Substantia nigra (tissue), 51 donors: ENCODE measurements at places on chromosomes 3 and 15.

GRCh38 chr15:80643431-80643951, 51.6 kb upstream of the ABHD17C start:
- DNase-seq: no peak

GRCh38 chr3:36734742-36735141, 29.6 kb downstream of the DCLK3 start:
- DNase-seq: no peak

DNA sequence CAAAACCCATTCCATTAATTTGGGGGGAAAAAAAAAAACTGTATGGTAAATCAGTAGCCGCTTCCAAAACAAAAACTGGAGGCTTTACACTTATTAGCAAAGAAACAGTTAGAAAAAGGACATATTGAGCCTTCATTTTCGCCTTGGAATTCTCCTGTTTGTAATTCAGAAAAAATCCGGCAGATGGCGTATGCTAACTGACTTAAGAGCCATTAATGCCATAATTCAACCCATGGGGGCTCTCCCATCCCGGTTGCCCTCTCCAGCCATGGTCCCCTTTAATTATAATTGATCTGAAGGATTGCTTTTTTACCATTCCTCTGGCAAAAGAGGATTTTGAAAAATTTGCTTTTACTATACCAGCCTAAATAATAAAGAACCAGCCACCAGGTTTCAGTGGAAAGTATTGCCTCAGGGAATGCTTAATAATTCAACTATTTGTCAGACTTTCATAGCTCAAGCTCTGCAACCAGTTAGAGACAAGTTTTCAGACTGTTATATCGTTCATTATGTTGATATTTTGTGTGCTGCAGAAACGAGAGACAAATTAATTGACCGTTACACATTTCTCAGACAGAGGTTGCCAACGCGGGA, 9.4 kb upstream of the RPL24 start:
- no peak for DNase-seq

DNA sequence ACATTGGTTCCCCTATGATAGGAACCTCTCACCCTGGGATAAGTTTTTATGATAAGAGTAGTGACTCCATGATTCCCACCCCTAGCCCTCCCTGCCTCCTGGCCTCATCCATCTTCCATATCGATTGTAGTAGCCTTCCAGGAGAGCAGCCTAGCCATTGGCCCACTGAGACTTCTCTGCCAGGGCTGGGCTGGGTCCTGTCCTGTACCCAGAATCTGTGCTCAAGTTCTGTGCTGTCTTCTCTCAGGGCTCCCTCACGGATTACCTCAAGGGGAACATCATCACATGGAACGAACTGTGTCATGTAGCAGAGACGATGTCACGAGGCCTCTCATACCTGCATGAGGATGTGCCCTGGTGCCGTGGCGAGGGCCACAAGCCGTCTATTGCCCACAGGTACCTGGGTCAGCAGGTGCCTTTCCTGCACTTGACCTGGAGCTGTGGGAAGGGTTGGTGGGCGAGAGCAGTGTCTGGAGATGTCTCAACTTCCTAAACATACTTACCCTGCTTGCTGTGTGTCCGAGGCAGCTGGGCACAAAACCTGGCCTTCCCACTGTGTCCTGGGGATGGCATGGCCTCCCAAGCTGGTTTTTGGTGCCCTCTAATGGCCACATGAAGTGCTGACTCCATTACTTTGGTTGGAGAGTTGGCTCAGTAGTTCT, 16.6 kb upstream of the EXOG start:
- DNase-seq: peak; percentile 44

- no peak for DNase-seq
Observed at GRCh38 chr15:70387081-70387480, 289.4 kb upstream of the TLE3 start.

DNA sequence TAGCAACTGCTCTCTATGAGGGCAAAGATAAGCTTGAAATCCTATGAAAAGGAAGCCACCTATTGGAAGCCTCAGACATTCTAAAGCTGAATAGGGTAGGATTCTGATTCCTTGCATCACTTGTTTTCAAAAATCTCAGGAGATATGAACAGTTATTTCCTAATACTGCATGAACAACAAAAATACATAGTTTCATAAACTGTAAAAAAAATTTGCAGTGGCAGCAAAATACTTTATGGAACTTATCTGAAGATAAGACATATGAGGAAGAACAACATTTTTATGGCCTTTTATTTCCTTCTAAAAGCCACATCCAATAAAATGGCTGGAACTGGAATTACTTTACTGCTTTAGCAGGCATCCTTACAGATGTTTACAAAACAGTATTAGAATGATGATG, 29.9 kb downstream of the AP3S2 start:
- DNase-seq: no peak

DNA sequence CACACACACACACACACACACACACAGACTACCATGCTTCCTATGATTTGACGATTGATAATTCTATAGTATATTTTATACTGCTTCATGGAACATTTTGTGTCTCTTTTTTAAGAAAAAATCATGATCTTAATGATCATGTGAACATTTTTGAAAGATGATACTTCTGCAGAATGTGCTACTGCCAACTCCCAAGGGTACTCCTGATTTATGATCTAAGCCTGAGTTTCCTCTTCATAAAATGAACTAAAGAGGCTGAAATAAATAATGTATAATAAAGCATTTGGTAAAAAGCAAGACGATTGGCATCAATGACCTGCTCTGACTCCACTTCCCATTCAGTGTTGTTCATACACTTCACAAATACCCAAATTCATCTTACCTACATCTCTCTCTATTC, 333.8 kb upstream of the RBMS3 start:
- no peak for DNase-seq

DNA sequence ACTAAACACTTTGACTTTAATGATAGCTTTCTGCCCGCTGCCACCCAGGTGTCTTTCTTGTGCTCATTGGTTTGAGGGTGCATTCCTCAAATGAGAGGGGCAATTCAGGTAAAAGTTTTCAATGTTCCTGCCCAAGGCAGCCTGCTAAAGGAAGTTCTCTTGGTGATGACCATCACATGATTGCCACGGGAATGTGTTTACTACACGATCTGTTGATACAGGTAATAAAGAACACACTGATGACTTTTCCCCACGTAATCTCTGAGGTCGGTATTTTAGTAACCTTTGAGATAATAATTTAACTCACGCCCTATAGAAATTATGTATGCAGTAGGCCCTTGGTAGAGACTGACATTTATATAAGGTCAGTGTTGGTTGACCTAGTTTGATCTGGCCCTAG, 39.3 kb downstream of the FNDC3B start:
- no peak for DNase-seq

DNA sequence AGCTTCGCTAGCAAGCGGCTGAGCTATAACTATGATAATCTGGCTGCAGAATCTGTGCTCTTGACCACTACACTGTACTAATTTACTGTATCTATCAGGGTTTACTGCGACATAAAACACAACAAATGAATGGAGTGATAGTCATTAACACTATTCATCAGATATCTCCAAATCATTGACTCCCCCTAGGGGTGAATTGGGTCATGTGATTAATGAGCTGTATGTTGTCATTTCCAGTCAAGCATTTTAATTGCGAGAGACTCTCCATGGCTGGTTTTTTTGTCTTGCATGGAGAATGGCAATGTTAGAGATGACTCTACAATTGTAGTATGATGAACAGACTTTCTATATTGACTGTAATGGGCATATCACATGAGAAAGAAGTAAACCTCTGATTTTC, 10.5 kb upstream of the TM4SF18 start:
- no peak for DNase-seq

DNA sequence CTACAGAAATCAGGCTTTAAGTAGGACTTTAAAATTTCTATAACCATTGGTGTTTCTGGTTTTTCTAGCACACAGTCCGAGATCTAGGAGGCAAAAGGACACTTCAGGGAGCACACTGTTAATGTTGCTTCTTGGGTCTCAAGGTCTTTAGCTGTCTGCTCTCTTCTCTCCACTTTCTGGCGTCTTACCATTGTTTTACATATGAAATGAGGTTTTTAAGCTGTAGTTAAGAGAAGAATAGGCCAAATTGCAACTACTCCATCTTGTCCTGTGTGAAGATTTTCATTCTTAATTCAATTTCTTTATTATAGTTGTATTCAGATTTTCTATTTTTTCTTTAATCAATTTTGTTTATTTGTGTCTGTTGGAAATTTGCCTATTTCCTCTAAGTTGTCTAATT, 151.4 kb downstream of the WNT7A start:
- DNase-seq: no peak

GRCh38 chr3:48107227-48107626, 81.0 kb downstream of the CDC25A start:
- no peak for DNase-seq

DNA sequence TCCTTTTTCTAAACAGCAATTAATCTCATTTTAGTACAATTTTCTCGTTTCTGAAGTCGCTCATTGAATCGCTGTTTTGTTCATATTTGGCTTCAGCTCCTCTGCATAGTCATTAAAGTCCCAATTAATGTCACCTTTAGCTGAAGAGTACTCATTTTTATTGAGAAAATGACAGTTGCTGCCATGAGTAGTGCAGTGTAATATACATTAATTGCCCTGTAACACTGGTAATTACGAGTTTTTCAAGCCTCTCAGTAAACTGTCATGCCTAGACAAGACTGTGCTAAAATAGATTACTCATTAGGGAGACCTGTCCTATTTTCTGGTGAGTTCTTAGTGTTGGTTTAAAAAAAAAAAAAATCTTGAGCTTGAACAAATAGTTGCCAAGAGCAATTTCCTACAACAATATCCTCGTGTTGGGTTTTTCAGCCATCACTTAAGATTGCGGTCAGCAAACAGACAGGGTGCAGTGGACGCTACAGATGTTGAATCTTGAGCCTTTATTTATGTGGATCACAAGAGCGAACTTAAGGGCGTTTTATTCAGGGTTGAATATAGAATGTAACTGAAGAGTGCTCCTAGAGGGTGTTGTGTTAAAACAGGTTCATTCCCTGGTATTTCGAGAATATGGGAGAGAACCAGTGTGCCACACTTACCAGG, 176.0 kb downstream of the CDIN1 start:
- DNase-seq: no peak

- DNase-seq: no peak
Observed at GRCh38 chr3:17035033-17035432, 150.3 kb downstream of the PLCL2 start.

- DNase-seq: no peak
Observed at GRCh38 chr3:28300345-28300962, 48.1 kb upstream of the ZCWPW2 start.

GRCh38 chr3:59253523-59253922, 203.7 kb upstream of the CFAP20DC start:
- DNase-seq: no peak

- DNase-seq: no peak
Observed at GRCh38 chr15:55279746-55280351, 9.8 kb downstream of the RAB27A start.

DNA sequence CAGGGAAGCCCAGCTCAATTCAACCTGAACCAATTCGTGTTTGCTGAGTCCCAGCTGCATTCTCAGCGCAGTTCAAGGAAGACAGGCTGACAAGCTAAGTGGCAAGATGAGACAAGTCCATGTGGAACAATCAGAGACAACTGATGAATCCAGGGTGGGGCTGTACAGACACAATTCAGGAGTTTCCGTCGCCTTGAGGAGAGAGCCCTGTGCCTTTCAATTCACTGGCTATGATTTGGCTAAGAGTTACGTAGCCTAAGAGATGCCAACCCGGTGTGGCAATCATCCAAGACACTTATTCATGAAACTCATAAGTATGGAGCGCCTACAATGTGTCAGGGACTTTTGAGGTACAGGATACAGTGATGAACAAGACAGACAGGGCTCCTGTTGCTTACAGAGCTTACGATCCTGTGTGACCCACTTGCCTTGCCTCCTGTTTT, 15.5 kb upstream of the ZBED2 start:
- DNase-seq: no peak

- no peak for DNase-seq
Observed at GRCh38 chr3:15266510-15267376, 60.7 kb downstream of the CAPN7 start.

DNA sequence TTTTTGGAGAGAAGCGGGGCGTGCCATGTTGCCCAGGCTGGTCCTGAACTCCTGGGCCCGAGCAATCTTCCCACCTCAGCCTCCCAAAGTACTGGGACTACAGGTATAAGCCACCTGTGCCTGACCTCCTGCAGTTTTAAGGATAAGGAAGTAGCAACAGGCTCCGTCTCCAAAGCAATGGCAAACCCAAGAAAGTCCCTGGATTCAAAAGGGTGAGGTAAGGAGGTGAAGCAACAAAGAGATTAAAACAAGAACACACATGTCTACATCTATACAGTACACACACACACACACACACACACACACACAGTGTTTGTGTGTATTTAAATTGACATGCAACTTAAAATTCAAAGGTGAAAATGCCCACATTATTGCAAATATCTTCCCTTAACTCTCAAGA, 58.9 kb downstream of the ABCC5 start:
- no peak for DNase-seq

GRCh38 chr3:44234648-44235268, 6.9 kb upstream of the TOPAZ1 start:
- no peak for DNase-seq

GRCh38 chr3:37458162-37459120, 284.1 kb upstream of the LRRFIP2 start:
- no peak for DNase-seq

DNA sequence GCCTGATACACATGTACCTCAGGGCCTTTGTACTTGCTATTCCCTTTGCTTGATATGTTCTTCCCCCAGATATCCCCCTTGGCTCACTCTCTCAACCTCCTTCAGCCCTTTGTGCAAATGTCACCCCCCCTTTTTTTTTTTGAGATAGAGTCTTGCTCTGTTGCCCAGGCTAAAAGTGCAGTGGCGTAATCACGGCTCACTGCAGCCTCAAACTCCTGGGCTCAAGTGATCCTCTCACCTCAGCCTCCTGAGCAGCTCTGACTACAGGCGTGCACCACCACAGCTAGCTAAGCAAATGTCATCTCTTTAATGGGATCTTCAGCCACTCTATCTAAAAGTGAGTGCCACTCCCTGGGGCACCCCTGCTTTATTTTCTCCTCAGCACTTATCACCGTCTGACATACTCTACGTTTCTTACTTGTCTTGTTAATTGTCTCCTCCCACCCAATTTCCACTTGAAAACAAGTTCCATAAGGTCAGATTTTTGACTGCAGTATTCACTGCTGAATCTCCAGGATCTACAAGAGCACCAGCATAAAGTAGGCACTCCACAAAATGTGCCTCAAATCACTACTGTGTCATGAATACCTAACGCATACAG, 14.6 kb downstream of the IP6K2 start:
- DNase-seq: no peak

DNA sequence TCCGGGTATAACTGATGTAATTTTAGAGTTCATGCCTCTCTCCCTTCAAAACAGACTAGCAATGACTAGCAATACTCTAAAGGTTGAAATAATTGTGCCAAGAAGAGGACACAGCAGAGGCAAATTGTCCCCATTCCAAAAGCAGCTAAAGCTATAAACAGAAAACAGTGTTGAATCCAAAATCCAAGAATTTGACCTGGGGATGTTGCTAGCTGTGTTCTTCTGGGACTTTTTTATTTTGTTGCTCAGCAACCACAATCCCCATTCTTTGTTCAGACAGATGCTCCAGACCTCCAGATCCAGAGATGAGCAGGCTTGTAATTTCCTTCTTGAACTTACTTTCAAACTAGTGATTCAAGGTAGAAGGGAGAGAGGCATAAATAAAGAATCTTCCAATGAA, 191.5 kb downstream of the FOXB1 start:
- DNase-seq: no peak
